Sigmoid colon (tissue), 7 donors: ENCODE measurements at places on chromosomes 2 and 18. TPM values are rescaled to one million over a fixed set of nuclear protein-coding genes. Genes with fewer than 3 reads are reported as not detected.

Gene PPM1B
- 45.7 TPM for total RNA-seq

- no peak for DNase-seq
Observed at GRCh38 chr2:166921261-166921896, 33.1 kb downstream of the XIRP2 start.

- no peak for DNase-seq
Observed at GRCh38 chr2:172345956-172346555, 81.3 kb upstream of the ITGA6 start.

- no peak for DNase-seq
Observed at GRCh38 chr2:203565076-203565475, 30.0 kb upstream of the RAPH1 start.

GRCh38 chr2:61158356-61158955 is 3.5 kb upstream of the C2orf74 start:
- no peak for DNase-seq

GRCh38 chr2:197007716-197008628 is 81.5 kb upstream of the PGAP1 start:
- DNase-seq, result no peak
